Upper lobe of right lung (tissue), 1 donor: ENCODE measurements at places on chromosomes 16 and 17.

DNA sequence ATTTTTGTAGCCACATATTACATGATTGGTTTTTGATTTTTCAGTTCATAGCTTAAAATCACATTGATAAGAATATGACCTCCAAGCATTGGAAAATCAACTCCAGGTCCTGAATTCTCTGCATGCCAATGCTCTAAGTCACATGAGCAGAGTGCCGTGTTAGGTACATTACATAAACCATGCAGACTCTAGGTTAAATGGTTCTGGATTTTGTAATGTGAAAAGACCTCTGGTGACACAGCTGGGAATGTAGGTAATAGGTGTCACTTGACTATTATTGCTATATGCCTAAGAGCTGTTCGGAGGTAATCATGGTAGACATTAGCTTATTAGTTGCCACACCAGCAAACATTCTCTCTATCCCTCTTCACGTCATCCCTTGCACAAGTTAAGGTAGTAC, 231.1 kb upstream of the SALL1 start:
- DNase-seq = no peak

- no peak for DNase-seq
Measured at GRCh38 chr17:74520016-74520434, 11.2 kb downstream of the CD300LB start.

DNA sequence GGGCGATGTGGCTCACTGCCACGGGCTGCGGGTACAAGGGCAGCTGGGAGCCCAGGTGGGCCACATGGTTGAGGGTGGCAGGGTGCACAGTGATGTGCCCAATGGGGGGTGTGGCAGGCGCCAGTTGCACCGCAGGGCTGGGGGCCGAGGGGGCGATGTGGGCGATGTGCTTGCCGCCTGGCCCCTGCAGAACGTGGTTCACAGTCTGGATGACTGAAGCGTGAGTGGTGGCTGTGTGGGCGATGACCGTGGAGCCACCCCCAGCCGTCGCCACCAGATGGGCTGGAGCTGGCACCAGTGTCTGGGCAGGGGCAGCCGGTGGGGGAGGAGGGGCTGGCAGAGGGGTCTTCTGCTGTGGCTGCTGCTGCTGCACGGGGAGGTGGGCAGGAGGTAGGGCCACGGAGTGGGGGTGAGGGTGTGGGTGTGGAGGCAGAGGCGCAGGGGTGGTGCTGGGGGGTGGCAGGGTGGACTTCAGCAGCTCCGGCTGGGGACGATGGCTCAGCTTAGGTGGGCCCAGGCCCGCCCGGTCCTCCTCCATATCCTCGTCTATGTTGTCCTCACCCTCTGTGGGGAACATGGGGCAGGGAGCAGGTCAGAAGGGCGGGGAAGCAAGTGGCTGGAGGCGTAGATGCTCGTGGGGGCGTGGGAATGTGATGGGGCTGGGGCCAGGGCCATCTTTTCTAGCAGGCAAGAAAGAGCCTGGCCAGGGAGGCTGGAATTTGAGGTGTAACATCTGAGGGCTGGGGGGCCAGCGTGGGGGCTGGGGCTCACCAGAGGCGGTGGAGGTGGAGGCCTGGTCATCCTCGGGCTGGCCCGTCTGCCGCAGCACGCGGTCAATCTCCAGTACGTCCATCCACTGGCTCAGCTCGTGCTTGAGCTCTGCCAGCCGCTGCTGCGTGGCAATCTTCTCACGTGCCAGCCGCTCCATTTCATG, 13.5 kb downstream of the MNT start:
- DNase-seq = no peak

- DNase-seq = no peak
Measured at GRCh38 chr16:674968-675883, at the start of gene RHBDL1. TSS of gene RHBDL1 (plus strand) at chr16:675671. CDS start at chr16:675791, 120 bp downstream.

- DNase-seq = no peak
Measured at GRCh38 chr16:83011939-83012338, 385.2 kb downstream of the CDH13 start.

DNA sequence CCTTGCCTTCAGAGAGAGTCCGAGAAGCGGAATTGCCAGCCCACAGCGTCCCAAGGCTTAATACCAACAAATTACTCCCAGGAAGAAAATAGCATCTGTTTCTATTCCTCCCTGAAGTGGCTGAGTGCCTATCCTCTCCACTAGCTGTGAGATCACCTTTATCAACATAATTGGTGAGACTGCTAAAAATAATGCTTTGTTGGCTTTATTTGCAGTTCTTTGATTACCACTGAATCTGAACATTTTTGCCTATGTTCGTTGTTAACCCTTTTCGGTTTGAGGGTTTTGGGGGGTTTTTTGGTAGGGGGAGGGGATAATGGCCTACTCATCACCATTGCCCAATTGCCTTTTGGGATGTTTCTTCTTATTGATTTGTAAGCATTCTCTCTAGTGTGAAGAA, 31.0 kb downstream of the MMP15 start:
- DNase-seq = no peak

GRCh38 chr17:34755981-34756636, 176.7 kb downstream of the TMEM132E start:
- DNase-seq = no peak

DNA sequence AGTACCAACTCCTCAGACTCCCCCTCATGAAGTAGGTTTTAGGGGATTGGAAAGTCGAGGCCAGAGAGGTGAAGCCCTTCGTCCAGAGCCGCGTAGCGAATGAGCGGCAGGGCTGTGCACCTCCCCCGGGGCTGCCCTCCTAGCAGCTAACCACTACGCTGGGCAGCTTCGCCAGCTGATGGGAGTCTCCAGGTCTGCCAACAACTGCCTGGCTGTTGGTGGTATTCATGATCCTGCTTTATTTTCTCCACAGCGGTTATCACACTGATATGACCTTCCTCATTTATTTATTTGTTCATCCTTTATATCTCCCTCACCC, 773 bp upstream of the NETO2 start:
- DNase-seq = no peak

GRCh38 chr17:82366749-82367148, 4.8 kb upstream of the UTS2R start:
- DNase-seq = no peak

DNA sequence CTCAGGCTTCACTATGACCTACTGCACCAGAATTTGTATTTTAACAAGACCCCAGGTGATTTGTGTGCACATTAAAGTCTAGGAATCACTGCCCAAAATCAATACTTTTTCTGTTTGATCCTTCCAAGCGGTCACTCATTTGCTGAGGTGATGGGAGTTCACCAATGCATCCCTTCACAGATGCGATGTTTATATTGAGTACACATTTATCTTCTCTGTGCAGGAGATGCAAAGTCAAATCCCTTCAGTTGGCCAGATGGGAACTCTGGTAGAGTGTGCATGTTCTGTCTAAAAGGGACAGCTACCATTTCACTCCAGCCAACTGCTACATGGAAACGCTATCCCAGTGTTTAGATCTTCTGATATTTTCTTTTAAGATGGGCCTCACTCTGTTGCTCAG, 122.6 kb upstream of the HS3ST2 start:
- no peak for DNase-seq

- DNase-seq = no peak
Measured at GRCh38 chr16:54957403-54958166, 26.9 kb downstream of the IRX5 start.

DNA sequence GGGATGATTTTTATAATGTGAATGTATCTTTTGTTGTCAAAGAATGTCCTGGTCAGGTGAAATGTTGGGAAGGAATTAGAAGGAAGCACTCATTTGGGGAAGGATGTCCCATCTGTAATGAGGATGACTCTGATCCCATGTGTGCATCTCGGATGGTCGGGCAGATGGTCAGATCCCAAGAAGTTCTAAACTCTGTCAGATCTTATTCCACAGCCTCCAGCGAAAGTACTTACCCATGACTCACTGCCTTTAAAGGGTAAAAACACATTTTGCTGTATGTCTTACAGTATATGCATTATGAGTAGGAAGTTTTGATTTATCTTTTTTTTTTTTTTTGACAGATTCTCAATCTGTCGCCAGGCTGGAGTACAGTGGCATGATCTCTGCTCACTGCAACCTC, 548 bp upstream of the KRTAP4-11 start:
- DNase-seq = no peak

- no peak for DNase-seq
Measured at GRCh38 chr16:50306287-50306686, 39.9 kb downstream of the ADCY7 start.

DNA sequence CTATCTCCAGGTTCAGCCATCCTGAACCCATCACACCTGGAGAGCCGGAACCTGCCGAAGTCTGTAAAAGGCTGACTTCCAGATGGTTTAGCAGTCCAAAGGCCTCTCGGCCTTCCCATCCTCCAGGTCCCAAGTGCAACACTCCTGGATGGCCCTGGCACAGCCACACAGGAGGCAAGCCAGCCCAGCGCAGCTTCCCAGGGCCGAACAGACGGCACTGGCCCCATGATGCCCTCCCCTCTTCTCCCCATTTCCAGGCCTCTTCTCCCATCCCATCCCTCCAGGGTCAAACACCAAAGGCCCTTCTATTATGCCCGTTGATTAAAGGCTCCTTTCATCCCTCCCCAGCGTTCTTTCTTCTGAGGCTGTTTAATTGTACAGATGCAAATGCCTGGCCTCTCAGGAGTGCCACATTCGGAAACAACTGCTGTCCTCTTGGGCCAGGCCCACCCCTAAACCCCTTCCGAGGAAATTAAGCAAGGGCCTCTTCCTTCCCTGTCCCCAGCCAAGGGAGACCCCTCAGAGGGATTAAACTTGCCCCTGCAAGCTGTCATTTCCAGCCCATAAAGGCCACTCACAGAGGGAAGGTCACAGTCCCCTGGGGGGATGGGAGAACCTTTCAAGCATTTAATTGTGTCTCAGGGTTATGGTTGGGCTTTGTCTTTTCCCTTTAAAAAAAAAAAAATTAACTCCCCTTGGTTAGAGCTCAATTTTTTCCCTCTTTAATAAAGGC, 30.8 kb downstream of the AXIN2 start:
- DNase-seq = no peak

DNA sequence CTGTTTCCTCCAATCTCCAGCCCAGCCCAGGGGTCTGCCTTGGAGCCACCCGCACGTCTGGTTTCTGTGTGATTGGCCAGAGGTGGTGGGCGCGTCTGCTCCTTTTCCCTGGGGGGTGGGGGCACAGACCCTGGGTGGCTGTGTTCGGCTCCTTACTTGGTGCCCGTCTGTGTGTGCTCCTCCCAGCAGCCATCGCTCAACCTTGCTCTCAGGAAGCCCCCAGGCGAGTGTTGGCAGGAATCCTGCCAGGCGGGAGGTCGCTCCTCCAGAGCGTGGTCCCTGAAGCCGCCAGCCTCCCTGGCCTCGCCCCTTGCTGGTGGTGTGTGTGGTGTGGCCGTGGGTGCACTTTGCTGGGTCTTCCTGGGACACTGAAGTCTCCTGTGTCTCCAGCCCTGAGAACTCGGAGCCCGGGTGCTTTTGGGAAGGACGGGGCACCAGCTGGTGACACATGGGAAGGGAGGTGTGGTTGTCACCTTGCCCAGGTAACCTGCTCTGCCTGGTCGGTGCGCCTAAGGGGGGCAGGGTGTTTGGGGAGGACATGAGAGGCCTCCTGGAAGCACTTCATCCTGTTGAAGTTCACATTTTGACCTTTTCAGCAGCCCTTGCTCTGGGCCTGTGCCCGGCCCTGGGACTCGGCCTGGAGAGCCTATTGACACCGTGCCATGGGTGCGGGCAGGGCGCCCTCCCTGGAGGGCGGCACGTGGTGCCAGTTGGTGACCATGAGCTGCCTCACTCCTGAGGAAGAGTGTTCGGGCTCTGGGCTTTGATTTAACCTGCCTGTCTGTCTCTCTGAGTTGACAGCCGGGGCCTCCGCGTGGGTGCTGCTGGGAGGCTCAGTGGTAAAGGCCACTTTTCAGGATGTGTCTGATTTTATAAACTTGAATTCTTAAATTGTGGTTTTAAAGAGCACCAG, 49.0 kb upstream of the ZNF750 start:
- peak; percentile 94 for DNase-seq

DNA sequence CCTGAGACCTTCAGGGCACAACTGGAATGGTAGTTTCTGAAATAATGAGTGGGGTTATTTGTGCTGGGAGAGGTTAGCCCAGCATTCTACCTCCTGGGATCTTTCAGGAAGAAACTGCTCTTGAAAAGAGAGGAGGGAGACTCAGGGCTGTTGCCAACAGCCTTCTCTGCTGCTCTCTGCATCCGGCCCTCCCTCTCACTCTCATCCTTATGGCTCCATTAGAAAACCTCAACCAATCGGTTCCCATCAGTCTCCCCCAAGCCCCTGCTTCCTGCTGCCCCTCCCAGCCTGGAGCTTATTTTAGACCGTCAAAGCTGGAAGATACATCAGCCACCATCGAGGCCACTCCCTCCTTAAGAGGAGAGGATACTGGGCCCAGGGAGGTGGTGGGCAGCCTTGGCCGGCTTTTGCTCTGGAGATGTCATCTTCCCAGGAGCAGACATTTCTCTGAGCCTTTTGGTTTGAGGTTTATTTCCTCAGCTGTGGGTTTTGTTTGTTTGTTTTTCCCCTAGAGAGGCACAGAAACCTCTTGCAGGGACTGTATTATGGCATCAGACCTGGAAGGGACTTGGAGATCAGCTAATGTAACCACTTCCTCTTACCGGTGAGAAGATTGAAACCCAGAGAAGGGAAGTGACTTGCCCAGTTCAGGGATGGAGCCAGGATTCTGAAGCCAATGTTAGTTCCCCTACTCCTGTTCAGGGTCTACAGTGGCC, 2.7 kb downstream of the MPRIP start:
- peak; percentile 61 for DNase-seq

DNA sequence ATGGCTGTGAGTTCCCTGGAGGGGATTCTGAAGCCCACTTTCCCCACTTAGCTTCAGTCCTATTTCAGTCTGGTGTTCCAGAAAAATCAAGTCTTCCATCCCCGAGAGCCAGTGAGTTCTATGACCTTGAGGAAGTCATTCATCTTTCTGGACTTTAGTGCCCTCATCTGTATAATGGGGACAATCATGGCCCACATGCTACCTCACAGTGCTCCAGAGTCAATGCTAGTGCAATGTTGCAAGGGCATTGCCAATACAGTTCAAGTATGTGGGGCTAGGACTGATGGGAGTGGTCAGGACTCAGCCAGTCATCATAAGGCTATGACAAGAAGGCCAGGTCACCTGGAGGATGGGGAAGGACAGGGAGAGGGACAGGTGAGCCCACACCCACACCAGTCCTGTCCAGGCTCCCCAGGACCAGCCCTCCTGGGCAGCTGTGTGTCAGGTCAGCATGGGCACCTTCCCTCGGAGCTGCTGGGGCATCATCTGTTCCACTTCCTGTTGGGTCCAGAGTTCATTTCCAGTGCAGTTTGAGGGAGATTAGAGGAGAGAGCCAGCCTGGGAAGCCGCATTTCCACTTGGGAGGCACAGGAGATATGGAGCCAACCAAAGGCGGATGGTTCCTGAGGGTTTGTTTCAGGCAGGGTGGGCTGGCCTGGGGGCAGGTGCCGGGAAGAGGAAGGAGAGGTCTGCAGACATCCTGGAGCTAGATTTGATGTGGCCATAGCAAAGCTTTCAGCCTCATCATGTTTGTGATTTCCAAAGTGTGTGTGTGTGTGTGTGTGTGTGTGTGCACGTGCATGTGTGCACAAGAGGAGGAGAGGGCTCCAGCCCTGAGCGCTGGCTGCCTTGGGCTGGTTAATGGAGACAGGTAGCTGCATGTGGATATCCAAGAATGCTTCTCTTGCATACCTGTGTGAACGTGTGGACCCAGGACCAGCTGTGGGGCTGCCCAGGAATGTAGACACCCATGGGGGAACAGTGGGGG, 3.9 kb upstream of the WNT9B start:
- DNase-seq = no peak
